ENCODE measurements at places on chromosomes 5 and 9. TPM values are rescaled to one million over a fixed set of nuclear protein-coding genes. Genes with fewer than 3 reads are reported as not detected.

DNA sequence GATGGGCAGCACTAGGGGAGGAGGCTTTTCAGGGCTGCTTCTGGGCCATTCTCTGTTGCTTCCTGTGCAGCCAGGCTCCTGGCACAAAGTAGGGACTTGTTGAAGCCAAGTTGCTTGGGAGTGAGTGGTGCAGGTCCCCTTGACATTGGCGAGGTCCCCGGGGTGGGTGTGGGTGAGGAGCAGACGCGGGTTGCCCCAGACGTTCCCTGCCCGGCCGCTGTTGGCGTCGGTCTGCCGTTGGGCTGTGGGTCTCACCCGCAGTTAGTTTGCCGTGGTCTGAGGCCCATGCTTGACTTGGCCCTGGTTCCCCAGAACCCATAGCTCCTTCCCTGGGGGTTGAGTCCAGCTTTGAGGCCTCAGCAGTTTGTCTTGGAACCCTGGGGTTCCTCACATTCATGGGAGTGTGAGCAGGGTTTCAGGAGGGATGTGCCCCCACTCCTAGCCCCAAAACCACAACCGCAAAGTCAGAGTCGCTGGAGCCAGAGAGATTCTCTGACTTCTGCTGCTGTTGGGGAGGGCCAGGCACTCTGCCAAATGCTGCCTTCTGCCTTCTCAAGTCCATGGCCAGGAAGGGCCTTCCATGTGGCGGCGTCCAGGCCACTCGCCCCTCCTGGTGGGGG lies 77.5 kb downstream of the RXRA start:
- peak; percentile 14 for DNase-seq

GRCh38 chr5:16615741-16616535 lies 859 bp downstream of the RETREG1 start:
- DNase-seq = no peak

DNA sequence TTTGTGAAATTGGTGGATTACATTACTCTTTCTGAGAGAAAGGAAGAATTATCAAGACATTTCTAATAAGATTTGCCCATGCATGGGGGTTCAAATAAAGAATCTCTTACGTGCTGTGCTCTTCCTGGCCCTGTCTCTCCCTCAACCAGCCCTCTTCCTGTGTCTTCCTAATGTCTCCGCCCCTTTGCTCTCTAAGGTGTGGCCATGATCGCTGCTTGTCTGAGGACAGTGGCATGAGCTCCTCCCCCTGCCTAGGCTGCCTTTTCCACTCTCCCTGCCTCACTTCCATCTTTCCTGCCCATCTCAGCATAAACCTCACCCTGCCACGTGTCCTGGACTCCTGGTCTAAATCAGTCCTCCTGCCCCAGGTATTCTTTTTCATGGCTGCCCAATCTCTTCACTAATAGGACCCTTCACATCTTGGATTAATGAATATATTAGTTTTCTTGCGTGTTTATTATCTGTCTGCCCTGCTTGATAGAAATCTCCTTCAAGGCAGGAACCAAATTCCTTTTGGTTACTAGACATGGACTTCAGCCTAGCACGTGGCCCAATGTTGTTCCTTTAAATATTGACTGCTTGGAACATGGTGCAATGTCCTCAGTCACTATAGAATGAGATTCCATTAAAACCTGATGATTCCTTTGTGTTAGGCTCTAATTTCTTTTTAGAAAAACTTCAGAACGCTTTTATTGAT lies 122.3 kb downstream of the MTRR start:
- DNase-seq = no peak

DNA sequence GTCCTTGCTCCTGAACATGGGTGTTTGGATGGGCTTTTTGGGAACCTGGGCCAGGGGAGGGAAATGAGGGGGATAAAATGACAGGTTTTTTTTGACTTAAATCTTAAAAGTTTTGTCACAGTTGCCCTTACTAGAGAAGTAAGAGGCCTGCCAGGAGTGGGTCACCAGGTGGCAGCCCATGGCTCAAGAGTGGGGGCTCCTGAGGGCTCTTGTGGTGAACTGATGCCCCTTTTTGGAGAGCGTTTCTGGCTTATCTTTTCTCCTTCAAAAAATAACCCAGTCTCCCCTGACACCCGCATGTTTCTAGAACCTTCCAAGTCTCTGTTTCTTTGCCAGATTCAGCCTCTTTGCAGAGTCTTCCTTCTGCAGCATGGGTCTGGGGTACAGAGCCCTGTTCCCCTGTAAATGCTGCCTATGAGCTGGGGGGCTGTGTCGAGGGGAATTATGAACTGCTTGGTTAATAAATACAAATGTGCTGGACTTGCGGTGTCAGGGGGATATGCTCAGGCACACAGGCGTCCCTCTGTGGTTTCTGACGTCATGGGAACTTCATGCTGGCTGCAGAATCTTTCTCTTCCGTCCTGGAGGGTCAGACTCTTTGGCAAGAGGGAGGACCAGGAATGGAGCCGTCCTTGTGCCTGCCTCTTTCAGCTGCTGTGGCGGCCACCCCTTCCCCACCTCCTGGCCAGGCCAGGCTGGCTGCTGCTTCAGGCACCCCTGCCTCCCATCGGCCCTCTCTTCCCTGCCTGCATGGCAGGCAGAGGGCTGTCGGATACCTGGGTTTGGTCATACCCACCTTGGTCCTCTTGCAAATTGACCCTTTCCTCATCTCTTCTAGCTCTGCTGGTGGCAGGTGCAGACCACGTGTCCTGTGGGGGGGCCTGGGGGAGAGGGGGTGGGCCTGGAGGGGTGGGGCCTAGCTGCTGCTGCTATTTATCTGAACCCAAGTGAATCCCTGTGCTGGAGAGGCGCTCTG lies 30.1 kb downstream of the PTPA start:
- DNase-seq = peak; percentile 81

GRCh38 chr5:39948341-39948740 lies 523.6 kb upstream of the DAB2 start:
- no peak for DNase-seq

GRCh38 chr5:40499007-40499406 lies 180.7 kb upstream of the PTGER4 start:
- no peak for DNase-seq

DNA sequence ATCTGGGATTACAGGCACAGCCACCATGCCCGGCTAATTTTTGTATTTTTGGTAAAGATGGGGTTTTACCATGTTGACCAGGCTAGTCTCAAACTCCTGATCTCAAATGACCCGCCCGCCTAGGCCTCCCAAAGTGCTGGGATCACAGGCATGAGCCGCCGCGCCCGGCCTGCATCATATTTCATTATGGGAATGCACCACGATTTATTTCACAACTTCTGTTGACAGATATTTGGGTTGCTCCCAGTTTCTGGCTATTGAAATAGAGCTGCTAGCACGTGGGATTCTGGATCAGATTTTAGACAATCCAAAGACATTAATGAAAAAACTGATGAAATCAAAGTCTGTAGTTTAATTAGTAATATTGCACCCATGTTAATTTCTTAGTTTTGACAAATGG lies 48.4 kb upstream of the FUBP3 start:
- no peak for DNase-seq

- DNase-seq = no peak
Observed at GRCh38 chr9:137478962-137479861, 20.1 kb upstream of the NSMF start.

GRCh38 chr9:107465467-107466451 lies 23.8 kb downstream of the KLF4 start:
- no peak for DNase-seq

DNA sequence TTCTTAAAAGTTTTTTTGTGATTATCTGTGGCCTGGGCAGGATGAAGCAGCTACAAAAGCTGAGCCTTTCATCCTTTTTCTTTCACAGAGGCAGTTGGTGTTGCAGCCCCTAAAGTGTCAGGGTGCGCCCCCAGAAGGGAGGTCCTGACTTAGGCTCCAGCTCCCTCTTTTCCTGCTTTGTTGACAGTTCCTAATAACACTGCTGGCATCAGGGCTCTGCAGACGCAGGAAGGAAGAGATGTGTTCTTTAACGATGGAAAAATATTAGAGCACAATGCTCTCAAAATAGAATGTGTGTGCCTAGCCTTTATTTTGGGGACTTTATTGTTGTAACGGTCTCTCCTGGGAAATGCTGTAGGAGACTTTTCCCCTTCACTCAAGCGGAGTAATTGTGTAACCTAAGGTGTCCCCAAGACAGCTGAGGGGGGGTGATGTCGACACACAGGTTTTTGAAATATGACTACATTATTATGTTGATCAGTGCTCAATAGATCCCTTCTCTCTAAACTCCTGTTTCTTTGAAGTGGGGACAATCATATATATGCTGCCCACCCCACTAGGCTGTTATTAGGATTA lies 135.6 kb downstream of the SEMA6A start:
- no peak for DNase-seq

DNA sequence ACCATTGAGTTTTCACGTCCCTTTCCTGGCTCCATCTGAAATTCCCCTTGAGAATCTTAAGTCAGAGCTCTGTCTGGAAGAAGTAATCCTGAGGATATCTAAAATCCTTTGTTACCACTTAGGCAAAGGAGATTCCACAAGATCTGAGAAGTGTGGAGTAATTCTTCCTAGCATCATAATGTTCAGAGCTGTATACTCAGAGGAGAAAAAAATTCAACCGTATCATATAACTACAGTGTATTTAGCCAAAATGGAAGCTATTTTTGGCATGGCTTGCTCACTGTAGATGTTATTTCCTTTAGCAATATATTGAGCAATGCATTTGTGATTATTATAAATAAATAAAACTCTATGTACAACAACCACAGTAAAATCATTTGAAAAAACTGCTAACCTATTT lies 1858.4 kb downstream of the EFNA5 start:
- no peak for DNase-seq

DNA sequence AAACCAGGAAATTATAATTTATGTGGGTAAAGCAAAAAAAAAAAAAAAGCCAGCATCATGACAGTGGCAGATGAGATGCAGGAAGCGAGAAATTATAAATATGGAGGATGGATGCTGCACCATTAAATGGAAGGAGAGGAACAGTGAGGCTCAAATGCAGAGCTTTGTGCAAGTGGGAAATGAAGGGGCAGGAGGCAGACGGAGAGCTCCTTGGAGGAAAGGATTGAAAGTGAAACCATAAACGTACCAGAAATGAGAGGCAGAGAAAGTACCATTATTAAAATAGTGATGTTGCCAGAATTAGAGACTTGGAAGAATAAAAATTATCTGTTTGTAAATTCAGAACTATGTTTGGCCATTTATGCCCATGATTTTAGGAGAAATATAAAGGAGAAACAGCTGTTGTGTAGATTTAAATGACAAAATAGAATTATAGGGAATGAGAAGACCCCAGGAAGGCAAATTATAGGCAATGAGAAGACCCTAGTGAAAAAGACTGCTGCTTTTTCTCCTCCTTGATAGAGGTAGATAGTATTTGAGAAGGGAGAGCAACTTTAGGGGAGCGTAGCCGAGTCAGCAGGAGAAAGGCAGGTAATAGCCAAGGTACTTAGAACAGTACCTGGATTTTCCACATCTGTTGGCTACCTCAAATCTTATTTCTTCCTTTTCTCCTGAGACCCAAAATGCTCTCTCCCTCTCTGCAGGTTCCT lies 341.0 kb upstream of the CD180 start:
- no peak for DNase-seq

The BHMT gene
- polyA plus RNA-seq = not detected

The CER1 gene
- polyA plus RNA-seq = not detected

The PCDHGB1 gene
- 2.2 TPM for polyA plus RNA-seq

The GADD45G gene
- polyA plus RNA-seq = not detected

The UBE2B gene
- 17.6 TPM for polyA plus RNA-seq

The GNA14 gene
- 0.22 TPM for polyA plus RNA-seq

The PCDHB3 gene
- polyA plus RNA-seq = 0.31 TPM

The GPR150 gene
- 0.25 TPM for polyA plus RNA-seq

Data from BJ (cell line).